ENCODE measurements at places on chromosomes 12 and 14.

GRCh38 chr14:29601616-29602015 lies 326.0 kb downstream of the PRKD1 start:
- DNase-seq, result no peak

- no peak for DNase-seq
Measured at GRCh38 chr14:103126088-103126872, 3.0 kb downstream of the TNFAIP2 start.

DNA sequence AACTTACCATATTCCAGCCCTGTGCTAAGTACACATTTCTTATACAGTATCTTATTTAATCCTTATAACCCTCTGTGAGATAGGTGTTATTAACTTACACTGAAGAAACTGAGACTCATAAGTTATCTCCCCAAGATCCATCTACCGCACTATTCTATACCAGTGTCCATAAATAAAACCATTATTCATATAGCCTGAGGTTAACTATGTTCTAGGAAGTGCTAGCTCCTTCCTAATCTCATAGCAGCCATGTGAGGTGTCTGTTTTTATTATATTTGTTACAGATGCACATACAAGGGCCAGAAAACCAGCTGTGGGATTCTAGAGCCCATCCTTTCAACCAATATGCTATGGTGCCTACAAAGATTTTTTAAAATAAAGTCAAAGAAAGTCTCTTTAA lies 100.3 kb upstream of the RAP1B start:
- DNase-seq, result no peak

DNA sequence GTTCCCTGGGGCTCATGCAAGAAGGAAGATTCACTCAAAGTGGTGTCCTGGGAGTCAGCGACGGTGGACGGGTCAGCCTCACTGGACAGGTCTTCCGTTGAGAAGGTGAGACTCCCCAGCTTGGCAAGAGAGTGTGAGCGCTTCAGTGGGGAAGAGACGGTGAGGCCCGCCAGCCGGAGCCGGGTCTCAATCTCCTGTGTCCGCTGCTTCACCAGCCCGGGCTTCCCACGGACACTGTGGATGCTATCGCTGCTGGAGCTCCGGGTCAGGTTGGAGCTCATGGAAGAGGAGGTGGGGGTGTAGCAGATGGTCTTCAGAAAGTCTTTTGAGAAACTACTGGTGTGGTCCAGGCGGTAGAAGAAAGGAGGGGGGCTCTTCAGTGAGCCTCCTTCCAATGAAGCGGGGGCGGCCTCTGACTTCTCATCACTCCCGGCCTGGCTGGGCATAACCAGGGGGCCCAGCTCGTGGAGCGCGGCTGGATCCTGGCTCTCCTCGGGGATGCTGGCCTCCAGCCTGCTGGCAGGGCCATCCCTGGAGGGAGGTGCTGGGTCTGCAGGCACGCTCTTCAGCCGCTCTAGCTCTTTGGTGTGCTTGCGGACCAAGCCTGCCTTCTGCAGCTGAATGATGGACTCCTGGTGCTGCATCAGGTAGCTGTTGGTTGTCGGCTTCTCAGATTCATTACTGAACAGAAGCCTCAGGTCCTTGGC lies 56.9 kb upstream of the CORO1C start:
- DNase-seq, result no peak

GRCh38 chr14:96710060-96710666 lies 87.0 kb upstream of the VRK1 start:
- DNase-seq, result no peak

- peak; percentile 85 for DNase-seq
Measured at GRCh38 chr12:51242876-51243275, 4.2 kb downstream of the DAZAP2 start.

- no peak for DNase-seq
Measured at GRCh38 chr12:5364036-5364770, 67.7 kb upstream of the NTF3 start.

GRCh38 chr12:117603316-117604113 lies 242.1 kb upstream of the NOS1 start:
- no peak for DNase-seq

All from inflammatory macrophage treated with lipopolysaccharide for 4 hours (primary cell).